Eye (tissue), 1 donor: ENCODE measurements at places on chromosomes 11 and 22.

GRCh38 chr22:20656516-20656901 is 117.4 kb upstream of the SERPIND1 start:
- no peak for DNase-seq

GRCh38 chr11:96222102-96222501 is 120.9 kb downstream of the MAML2 start:
- DNase-seq: peak; percentile 34

GRCh38 chr11:94924612-94925011 is 48.7 kb downstream of the CWC15 start:
- peak; percentile 12 for DNase-seq

- no peak for DNase-seq
Measured at GRCh38 chr11:47388697-47389576, 10.6 kb upstream of the SPI1 start.

- no peak for DNase-seq
Measured at GRCh38 chr11:115488945-115489344, 15.3 kb downstream of the CADM1 start.

GRCh38 chr11:65211293-65212105 is 29.8 kb downstream of the CAPN1 start:
- DNase-seq: no peak

GRCh38 chr11:65425105-65425970 is 2.7 kb downstream of the NEAT1 start:
- peak; percentile 66 for DNase-seq

DNA sequence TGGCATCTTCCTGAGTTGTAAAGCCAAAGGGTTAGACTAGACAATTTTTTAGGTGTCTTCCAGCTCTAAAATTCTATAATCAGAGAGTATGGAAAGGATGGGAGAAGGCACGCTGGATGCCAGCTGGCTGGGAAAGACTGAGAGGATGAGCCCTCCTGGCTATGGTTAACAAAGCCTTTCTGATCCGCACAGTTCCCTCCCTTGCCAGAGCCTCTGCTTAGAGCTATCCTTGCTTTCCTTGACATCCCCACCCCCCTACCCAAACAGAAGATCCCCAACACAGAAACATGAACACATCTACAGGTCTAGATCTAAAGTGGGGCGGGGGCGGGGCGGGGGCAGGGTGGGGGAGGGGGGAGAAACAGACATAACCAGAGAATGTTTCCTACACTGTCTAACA is 6.5 kb downstream of the TCF20 start:
- no peak for DNase-seq

- peak; percentile 87 for DNase-seq
Measured at GRCh38 chr11:110712659-110713448, 617 bp upstream of the ARHGAP20 start.

DNA sequence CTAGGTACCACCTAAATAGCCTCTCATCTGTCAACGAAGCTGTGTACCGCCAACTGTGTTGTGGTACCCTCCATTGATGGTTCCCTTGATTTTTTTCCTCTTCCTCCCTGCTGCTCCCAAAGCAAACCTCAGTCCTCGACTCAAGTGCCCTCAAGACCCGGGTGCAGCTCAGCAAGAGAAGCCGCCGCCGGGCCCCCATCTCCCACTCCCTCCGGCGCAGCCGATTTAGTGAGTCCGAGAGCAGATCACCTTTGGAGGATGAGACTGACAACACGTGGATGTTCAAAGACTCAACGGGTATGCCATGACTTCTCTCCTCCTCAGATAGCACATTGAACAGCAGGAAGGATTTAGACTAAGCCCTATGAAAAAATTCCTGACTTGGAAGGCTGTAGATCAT is 22.4 kb upstream of the CRYBB3 start:
- no peak for DNase-seq

DNA sequence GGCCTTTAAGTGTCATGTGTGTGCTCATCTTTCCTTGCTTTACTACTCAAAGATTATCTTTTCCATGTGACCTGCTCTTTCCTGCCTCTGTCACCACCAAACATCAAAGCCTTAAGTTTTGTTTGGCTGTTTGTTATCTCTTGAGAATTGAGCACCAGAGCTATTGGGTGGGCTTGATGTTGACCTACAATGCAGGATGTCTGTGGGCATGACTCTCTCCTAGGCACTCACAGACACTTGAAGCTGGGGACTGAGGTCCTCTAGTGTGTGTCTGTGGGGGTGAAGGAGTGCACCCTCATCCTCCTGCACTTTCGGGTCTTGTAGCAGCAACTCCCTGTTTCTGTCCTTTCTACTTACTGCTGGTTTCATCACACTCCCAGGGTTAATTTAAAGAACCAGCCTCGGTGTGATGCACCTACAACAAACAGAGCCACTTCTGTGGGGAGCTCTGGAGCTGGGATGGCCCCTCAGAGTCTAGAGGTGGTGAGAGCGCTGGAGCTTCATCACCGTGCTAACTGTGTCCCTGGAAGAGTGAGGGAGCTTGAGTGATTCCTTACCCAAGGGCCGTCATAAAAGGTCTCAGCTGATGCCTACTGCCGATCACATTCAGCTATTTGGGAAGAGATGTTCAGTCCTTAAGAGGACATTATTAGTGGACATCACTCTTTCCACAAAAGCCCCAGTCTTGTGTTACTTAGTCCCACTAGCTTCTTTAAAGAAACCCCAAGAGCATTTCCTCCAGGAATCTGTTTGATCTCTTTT is 56.3 kb downstream of the LRRC74B start:
- DNase-seq: no peak

- DNase-seq: peak; percentile 69
Measured at GRCh38 chr11:111730871-111731591, 35.2 kb downstream of the PPP2R1B start.

GRCh38 chr11:92107331-92107730 is 117.3 kb upstream of the FAT3 start:
- DNase-seq: no peak

DNA sequence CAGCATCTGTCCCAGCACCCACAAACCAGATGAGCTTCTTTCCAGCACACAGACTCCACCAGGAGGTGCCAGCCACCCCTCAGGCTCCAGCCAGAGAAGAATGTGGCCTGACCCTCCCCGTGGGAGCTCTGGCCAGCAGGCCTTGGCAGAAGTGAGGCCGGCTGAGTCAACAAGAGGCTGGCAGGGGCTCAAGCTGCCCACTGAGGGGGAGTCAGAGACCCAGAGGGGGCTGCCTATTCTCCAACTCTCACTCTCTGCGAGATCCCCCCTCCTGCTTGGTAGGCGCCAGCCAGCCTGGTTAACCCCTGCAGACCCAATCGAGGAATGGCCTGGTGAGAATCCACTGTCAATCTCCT is 10.6 kb upstream of the CDC42EP1 start:
- DNase-seq: peak; percentile 40

DNA sequence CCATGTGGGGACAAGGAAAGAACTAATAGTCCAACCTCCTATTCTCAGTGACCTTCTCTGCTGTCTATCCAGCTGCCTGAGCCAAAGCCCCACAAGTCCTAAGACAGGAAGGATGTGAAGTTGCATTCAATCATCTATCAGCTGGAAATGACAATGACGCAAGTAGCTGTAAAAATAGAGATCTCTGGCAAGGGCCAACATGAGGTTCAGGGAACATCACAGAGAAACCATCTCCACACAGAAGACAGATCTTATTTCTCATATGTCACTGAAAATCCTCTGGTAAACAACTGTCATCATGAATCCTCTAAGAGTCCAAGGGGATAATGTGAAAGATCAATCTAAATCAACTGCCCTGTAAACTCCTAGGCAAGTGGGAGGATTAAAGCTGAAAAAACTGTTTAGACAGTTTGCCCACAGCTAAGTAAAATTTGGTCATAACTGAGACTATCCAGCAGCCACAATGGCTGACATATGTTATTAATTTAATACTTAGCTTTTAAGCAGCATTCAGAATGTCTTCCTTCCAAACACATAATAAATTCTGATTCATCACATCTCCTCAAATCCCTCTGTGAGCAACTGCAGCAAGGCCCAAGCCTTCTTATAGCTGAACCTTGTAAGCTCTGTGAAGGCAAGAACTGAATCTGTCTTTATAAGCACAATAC is 52.1 kb downstream of the ALG9 start:
- no peak for DNase-seq

DNA sequence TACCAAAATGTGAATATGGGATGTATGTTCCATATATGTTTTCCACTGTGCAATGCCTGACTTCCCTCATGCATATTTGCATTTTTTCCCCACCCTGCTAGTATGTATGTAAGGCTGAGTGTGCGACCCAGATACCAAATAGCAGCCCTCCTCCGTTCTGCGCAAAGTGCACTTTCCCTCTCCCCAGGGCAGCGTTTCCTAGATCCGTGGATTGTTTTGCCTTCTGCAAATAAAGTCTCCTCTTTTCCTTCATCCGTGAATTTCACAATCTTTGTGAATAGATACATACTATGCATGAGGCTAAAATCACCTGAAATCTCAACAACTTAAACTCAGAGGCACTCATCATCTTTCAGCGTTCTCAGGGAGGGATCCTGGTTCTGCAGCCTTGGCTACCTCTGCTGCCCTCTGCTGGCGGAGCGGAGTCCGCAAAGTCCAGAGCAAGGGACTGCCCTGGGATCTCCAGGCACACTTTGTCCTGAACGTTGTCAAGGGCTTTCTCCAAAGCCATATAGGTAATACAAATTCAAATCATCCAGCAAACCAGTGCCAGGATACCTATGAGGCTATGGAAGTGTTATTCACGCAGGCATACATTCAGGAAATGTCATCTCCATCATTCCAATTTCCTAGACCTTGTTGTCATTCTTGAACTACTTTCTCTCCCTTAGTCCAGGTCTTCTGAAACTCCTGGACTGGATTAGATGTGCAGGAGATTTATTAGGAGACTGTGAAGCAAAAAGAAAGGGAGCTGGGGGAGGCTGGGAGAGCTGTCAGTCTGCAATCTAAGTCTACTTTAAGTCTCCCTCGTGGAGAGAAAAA is 53.1 kb downstream of the CNTF start:
- DNase-seq: peak; percentile 74

- DNase-seq: no peak
Measured at GRCh38 chr11:35347173-35347878, 72.0 kb downstream of the SLC1A2 start.

DNA sequence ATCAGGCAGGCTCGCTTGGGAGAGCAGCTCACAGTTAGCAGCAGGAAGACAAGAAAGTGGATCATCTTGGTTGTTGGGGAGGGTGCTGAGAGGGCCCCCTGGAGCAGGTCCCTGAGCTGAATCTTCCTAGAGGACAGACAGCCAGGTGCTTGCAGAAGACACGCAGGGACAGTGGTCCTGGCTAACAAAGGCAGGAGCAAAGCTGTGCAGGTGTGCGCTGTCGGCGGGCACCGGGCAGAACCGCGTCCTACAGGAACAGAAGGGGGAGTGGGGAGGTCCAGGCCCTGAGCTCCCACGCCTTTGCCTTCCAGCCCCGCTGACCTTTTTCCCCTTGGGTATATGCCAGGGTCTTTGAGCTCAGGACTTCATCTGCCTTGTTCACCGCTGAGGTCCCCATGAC is 30.1 kb upstream of the PARVB start:
- DNase-seq: no peak

DNA sequence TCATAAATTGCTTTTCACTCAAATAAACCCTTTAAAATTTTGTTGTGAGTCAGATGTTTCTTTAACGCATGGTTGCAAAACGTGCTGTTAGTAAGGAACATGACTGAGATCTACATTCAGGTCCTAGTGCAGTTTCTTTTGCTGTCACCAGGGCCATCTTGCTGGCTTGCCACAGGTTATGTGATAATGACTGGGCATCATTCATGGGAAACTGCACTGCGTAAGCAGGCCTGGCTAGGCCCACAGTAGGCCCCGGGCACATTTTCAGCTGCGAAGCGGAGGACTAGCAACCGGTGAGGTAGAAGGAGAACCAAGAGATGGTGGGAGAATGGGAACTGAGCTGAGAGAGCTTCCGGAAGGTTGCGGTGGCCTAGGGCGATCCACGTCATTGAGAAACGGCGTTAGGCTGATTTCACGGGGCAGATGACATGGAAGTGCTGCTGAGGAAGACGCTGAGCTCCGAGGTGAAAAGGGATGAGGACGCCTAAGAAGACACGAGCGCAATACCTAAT is 3.2 kb upstream of the KLHDC7B start:
- DNase-seq: no peak

DNA sequence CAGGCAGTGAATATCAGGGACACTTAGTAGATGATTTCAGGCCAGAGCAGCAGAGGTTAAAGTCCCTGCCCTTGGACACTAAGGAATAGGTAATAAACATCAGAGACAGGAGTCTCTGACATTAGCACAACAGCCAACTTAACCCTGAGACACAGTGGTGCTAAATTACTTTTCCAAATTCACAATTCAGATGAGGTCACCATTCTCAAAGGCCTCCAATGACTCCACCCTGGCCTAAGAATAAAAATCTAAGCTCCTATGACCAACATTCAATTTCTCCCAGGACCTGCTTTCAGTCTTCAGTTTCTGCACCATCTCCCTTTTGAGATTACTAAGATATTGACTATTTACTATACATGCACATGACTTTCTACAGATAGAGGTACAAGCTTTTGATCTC is 42.0 kb downstream of the BLID start:
- no peak for DNase-seq

DNA sequence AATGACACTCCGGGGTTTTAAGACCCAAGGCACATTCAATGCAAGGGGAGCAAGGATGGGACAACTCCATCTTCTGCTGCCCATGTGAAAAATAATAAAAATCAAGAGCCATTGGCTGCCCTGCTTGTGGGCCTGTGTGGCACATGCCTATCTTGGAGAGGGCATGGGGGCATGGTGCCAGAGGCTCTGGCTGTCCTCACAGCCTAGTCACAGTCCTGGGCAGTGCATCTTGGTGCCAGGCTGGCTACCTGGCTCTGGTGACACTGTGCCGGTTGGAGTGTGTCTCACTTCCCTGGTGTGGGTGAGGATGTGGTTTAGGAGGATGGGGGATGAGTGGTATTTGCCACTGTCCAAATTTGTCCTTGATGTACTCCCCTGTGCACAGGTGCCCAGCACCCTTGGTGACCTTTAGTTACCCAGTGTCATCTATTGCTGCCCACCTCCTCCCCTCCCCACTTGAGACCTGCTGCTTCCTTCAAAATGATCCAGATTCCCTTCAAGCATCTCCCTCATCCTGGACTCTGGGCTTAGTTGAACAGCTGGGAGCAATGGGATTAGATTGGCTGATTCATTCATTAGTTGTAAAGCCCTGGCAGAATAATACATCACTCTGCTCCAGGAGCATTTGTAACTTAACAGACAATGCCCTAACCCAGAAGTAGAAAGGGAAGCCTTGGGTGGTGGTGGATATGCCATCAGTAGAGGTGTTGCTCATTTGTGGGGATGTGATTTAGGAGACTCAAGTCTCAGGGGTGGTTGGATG is 4.6 kb downstream of the TMEM86A start:
- DNase-seq: no peak

- no peak for DNase-seq
Measured at GRCh38 chr11:128734103-128734831, 40.4 kb downstream of the FLI1 start.

DNA sequence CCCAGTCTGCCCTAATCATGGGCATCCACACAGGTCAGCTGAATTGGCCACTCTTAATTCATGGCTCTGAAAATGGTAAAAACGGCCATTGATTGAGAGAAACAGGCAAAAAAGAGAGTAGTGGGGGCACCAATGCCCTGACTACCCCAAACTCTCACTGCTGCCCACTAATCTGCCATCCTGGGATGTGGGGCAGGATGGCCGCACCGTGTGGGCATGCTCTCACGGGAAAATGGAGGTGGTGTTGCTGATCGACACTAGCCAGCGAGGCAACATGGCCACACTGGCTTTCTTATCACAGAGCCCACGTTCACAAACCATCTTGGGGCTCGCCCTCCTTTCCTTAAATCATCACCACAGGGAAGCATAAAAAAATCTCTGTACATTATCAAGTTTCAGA is 11.2 kb upstream of the TUB start:
- no peak for DNase-seq
